ENCODE measurements at places on chromosomes 7 and 10.

DNA sequence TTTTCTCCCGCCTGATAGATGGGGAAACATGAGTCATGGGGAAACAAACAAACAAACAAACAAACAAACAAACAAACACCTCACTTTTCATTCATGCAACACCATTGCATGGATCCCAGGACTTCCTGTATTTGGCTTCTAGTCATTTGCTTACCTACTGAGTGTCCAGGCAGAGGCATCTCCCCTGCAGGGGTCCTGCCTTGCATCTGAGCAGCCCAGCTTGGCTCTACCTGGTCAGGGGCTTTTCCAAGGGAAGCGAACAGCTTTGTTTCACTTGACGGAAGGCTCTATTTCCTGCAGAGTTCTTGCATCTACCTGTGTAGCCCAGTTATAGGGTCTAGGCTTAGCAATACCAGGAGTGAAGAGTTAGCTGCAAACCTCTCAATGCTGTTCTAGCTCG lies 374.2 kb downstream of the GATA3 start:
- no peaks in the 10 kb centered on the region for H3K36me3 ChIP-seq
- no peak for DNase-seq
- peaks cover 16% of the 10 kb centered on the region for H3K4me1 ChIP-seq
- no peaks in the 10 kb centered on the region for H3K27me3 ChIP-seq

GRCh38 chr10:70691611-70692010 lies 19.3 kb downstream of the ADAMTS14 start:
- no peak overlapping the region for H3K27ac ChIP-seq
- 0 out of 2 replicates have a peak, but pooled peaks cover 3% of the 10 kb centered on the region for H3K4me1 ChIP-seq
- no peaks in the 10 kb centered on the region for H3K27me3 ChIP-seq
- H3K4me3 ChIP-seq: no peak overlapping the region

DNA sequence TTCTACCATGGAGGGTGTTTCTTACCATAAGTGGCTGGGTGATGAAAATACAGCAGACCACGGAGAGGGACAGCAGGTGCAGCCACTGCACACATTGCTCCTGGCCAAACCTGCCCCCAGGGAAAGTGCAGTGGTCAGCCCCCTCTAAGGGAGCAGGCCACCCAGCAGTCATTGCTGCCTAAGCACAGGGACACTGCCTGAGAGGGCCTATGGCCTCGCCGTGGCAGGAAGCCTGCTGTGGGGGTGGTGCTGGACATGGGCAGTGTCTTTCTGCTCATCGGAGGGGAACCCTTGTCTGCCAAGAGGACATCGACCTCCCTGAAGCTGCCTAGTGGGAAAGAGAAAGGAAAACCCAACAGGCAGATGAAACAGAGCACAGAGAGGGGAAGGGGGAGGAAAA lies 118.3 kb downstream of the PKD1L1 start:
- H3K27me3 ChIP-seq: no peaks in the 10 kb centered on the region
- no peak for DNase-seq
- H3K4me3 ChIP-seq: no peak overlapping the region
- H3K27ac ChIP-seq: no peak overlapping the region

DNA sequence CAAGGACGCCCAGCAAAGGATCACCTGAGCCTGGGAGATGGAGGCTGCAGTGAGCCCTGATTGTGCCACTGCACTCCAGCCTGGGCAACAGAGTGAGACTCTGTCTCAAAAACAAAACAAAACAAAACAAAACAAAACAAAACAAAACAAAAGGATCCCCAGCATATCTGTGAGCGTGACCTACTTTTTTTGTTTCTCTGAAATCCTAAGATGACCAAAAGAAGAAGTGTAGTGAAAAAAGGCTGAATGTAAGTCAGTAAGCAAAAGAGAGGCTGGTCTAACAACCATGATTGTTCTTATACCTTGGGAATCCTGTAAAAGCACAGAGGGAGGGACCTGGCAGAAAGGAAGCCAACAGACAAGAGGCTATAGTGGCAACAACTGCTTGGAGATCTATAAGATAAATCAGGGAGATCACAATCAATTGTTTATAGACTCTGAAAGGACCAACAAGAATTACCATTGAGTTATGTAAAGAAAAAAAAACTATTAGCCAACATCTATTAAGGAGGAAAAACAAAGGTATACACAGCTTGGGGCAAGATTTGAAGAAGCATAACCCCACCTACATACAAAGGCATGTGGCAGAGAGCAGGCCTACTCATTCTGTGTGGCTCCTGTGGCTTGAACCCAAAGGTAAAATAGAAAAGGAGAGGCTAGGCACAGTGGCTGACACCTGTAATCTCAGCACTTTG lies 255.2 kb upstream of the KLF14 start:
- no peak for DNase-seq
- no peak overlapping the region for H3K4me3 ChIP-seq
- no peaks in the 10 kb centered on the region for H3K4me1 ChIP-seq
- H3K36me3 ChIP-seq: peaks cover 32% of the 10 kb centered on the region
- H3K27me3 ChIP-seq: no peaks in the 10 kb centered on the region
- H3K27ac ChIP-seq: no peak overlapping the region

Measured in DND-41 (cell line).